ENCODE measurements at places on chromosomes 5 and 9.

- DNase-seq, result no peak
Observed at GRCh38 chr5:110588286-110588980, 138.0 kb downstream of the TMEM232 start.

GRCh38 chr9:128716581-128717254 is 7.2 kb downstream of the ZDHHC12 start:
- DNase-seq, result no peak

GRCh38 chr9:129309906-129310305 is 131.8 kb upstream of the IER5L start:
- DNase-seq, result no peak

- peak; percentile 92 for DNase-seq
Observed at GRCh38 chr5:34686762-34687268, 30.7 kb downstream of the RAI14 start.

DNA sequence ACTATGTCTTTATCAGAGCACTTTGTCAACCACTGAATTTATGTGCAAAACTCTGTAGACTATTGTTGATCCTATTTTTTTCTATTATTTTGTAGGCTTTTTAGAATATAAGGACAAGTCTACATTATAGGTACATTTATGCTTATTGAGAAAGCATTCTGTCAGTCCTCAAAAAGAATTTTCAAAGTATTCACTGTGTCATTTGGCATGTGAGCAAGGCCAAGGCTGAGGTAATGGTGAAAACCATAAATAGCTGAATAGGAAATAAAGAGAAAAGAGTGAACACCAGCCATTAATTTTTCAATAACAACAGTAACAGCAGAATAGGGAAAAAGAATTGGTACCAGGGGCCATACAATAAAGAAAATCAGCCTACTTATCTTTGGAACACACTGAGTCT is 21.0 kb downstream of the SKIC3 start:
- no peak for DNase-seq

DNA sequence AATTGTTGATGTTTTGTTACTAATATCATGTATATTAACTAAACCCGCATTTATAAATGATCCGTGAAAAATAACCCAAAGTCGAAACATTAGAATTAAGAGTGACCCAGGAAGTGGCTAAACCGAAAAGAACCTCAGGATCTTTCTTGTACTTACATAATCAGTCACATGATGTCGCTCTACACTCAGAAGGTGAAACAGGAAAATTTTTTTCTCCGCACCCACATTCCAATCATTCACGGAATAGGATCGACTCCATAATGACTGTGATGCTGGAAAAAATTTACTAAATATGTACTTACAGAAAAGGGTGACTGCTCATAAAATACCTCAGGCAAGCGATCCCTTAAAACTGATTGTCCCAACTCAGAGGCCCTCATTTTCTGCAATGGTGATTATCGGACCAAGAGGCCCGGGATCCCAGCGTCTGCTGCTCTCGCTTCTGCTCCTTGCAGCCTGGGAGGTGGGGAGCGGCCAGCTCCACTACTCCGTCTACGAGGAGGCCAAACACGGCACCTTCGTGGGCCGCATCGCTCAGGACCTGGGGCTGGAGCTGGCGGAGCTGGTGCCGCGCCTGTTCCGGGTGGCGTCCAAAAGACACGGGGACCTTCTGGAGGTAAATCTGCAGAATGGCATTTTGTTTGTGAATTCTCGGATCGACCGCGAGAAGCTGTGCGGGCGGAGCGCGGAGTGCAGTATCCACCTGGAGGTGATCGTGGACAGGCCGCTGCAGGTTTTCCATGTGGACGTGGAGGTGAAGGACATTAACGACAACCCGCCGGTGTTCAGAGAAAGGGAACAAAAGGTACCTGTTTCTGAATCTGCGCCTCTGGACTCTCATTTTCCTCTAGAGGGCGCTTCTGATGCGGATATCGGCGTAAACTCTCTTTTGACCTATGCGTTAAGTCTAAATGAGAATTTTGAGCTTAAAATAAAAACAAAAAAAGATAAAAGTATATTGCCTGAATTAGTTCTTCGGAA is at the start of gene PCDHA12:
Gene PCDHA12 (plus strand): TSS at position 224 of the 981 bp plus-strand sequence. CDS start 165 bp downstream, at position 389.
- no peak for DNase-seq

- DNase-seq, result no peak
Observed at GRCh38 chr9:132752877-132753592, 82.8 kb downstream of the GTF3C4 start.

- no peak for DNase-seq
Observed at GRCh38 chr5:72137826-72138409, 30.6 kb downstream of the MAP1B start.

- DNase-seq, result no peak
Observed at GRCh38 chr5:179416114-179416822, 71.0 kb upstream of the ADAMTS2 start.

GRCh38 chr9:92146610-92147009 is 31.4 kb upstream of the SPTLC1 start:
- no peak for DNase-seq

DNA sequence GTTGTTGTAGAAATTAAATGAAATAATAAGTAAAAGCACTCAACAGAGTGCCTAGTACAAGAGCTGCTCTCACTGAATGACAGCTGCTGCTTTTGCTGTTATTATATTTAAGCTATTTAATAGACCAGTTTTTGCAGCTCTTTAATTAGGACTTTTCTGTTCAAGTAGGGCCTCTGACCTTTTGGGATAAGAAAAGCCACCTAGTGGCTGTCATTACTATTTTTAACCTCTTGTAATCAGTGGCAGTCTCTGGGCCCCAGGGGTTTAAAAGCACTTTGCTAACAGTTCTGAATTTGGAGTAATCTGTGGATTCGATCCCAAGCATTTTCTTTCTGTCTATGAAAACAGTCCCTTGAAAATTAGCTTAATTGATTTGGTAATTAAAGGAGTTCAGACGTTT is 121.1 kb downstream of the NUDT12 start:
- no peak for DNase-seq

GRCh38 chr5:161660806-161661205 is 24.7 kb upstream of the GABRA6 start:
- no peak for DNase-seq

DNA sequence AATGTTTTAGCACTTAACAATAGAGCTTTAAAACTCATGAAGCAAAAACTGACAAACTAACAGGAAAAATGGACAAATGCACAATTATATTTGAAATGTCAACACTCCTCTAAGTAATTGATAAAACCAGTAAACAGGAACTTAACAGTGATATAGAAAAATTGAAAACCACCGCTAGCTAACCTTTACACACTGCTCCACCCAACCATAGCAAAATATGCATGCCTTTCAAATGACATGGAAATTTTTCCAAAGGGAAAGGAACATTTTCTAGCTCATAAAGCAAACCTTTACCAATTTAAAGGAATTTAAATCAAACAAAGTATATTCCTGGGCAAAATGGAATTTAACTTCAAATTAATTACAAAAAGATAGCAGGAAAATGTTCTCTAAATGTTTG is 109.2 kb downstream of the ADAMTS19 start:
- DNase-seq, result no peak

- DNase-seq, result no peak
Observed at GRCh38 chr5:99331061-99331460, 402.3 kb upstream of the CHD1 start.

- no peak for DNase-seq
Observed at GRCh38 chr5:93193431-93194347, 387.3 kb downstream of the NR2F1-AS1 start.

DNA sequence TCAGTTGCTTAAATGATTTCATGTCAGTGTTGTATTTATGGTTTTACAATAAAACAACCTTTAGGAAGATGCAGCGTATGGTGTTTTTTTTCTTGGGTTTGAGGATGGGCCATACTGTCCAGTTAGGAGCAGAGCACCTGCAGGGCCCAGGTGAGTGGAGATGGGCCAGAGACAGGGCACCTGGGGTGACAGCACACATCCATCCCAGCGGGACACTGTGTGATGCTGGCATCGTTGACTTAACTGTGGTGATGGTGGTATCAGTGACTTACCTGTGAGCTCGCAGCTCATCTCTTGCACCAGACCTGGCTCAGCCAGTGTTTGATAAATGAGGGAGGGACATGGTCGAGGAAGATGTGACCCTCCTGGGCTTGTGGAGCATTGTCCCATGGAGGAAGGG is 21.6 kb downstream of the AMBP start:
- DNase-seq, result no peak

DNA sequence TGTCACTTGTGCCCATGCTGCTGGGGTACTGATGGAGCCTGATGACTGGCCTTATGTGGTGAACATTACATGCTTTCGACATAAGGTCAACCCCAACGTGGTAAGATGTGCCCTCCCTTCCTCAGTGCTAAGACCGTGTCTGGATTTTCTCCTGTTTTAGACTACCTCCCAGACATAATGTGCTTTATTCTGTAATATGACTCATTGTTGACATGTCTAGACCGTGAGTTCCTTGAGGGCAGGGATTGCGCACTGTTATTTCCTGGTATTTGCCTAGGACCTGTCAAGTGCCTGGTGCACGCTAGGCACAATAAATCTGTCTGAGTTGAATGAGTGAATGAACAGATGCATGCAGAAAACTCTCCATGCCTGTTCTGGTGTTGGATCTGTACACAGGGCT is 346.0 kb downstream of the KDM4C start:
- DNase-seq, result no peak

DNA sequence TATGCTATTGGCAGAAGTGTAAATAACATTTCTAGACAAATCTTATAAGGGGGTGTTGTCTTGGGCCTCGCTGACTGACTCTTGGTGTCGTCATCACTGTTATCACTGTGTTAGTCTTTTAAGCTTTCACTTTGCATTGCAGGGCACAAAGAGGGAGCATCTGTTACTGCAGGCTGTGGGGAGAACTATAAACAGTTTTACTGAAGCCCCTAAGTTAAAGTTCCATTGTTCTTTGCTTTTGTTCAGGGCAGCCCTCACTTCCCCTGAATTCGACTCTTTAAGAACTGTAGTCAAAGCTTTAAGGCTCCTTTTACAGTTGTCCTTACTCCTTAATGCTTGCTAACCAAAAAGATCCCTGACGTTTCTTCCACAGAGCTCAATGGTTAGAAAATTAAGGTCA is 605.0 kb downstream of the RAB3C start:
- DNase-seq, result no peak

DNA sequence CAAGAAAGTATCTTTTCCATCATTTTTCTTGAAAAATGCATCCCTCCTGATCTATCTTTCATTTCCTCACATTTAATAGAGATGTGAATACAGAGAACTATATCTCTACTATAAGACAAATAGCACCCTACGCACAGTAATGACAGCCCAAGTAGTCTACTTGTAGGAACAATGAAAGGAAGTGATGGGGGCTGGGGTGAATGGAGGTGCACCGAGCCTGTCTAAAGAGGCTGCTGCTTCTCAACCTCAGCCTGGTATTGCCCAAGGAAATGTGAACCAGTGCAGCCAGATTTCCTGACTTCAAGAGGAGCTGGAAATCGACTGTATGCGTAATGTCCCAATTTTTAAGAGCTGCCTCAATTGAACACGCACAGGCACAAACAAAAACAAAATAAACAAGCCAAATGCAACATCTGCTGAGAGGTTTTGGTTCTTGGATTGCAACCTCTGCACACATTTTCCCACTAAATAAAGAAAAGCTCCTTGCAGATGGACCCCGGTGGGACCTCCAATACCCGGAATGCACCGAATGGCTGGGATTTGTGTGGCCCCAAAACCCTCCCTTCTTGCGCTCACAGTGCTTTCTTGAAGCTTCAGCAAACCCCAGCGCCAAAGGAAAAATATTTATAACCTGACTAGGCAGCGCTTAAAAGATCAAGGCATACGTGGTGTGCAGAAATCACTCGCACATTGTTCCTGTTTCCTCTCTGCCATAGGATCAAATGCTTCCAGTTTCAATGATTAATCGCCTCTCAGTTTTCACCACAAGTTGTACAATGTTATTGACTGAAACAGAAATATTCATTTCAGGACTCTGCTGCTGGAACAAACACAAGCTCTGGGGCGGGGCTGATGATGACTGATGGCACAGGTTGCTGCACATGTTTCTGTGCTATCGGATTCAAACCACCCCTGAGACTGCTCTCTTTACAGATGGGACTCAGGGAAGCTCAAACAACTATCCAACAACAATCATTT is 68.3 kb downstream of the KCNIP1 start:
- DNase-seq, result no peak

- peak; percentile 61 for DNase-seq
Observed at GRCh38 chr5:56026863-56027300, 32.1 kb upstream of the IL6ST start.

- DNase-seq, result no peak
Observed at GRCh38 chr9:101629636-101630035, 34.9 kb upstream of the PPP3R2 start.

- DNase-seq, result peak; percentile 12
Observed at GRCh38 chr5:146107901-146108300, 2.5 kb upstream of the PLAC8L1 start.

DNA sequence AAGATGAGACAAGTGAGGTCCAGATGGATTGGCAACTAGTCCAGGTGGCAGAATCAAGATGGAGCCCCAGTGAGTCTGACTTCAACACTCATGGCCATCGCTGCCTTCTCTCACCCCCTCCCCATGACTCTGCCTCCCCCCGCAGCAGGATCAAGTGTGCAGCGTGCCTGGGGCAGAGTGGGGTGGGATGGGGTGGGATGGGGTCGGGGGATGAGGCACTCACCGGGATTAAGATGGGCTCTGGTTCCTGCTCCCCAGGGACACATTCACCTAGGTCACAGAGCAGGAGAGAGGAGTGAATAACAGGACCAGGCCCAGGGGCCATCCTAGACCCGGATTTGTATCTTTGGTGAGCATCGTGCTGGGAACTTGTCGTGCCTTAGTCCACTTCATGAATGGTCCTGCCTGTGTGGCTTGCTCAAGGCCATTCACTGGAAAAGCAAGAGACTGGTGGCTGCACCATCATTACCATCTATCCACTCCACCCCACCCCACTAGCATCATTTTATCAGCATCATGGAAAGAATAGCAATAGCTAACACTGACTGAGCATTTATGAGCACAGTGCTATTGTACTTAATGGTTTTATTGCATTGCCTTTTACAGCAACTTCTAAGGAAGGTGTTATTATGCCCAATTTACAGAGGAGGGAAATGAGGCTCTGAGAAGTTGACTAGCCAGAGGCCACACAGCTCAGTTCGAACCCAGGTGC is 8.5 kb downstream of the AMBP start:
- DNase-seq, result no peak

DNA sequence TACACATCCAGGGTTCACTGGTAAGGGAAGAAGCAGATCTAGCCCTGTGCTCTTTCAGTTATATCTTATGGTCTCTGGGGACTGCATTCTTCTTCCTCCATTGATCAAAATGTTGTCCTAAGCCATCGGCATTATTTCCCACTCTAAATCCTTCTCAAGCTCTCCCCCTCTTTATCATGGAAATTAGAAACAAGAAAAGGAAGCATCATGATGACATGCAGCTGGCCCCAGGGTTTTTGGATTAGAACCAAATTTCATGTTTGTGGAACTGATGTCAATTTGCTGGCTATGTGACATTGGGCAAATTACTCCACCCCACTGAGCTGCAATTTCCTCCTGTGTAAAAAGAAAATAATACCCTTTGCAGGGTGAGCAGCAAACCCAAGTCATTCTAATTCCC is 39.5 kb downstream of the MFAP3 start:
- DNase-seq, result no peak

- DNase-seq, result no peak
Observed at GRCh38 chr5:32102254-32102986, 71.7 kb downstream of the GOLPH3 start.

- no peak for DNase-seq
Observed at GRCh38 chr9:110745676-110746075, 77.1 kb downstream of the MUSK start.

- no peak for DNase-seq
Observed at GRCh38 chr5:6393596-6394194, 15.3 kb upstream of the MED10 start.

GRCh38 chr5:63674881-63675280 is 287.4 kb downstream of the HTR1A start:
- DNase-seq, result no peak

All from AG04449 (cell line).